ENCODE measurements at places on chromosomes 13 and 19.

GRCh38 chr19:52896431-52897137 is 851 bp downstream of the ZNF320 start:
- peak; percentile 0 for DNase-seq

DNA sequence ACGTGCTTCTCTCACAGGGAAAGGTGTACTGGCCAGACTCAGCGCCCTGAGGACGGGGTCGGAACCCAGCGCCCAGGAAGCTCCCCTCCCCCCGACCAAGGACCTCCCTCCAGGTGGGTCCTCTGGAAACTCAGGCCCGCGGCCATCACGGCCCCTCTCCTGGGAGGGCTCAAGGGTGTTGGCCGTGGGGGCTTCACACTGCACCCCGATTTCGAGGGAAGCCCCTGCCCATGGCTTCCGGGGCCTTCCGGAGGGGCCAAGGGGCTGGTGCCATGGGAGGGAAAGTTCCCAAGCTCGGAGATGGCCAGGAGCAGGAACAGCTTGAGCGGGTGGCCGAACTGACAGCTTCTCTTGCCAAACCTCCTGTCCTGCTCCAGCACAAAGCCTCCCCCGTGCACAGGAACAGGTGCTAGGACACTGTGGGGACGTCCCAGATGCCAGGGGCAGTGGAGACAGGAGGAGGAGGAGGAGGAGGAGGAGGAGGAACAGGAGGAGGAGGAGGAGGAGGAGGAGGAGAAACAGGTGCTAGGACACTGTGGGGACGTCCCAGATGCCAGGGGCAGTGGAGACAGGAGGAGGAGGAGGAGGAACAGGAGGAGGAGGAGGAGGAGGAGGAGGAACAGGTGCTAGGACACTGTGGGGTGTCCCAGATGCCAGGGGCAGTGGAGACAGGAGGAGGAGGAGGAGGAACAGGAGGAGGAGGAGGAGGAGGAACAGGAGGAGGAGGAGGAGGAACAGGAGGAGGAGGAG is 10.0 kb downstream of the SBNO2 start:
- no peak for DNase-seq

GRCh38 chr13:106234636-106235035 is 300.8 kb downstream of the EFNB2 start:
- no peak for DNase-seq

DNA sequence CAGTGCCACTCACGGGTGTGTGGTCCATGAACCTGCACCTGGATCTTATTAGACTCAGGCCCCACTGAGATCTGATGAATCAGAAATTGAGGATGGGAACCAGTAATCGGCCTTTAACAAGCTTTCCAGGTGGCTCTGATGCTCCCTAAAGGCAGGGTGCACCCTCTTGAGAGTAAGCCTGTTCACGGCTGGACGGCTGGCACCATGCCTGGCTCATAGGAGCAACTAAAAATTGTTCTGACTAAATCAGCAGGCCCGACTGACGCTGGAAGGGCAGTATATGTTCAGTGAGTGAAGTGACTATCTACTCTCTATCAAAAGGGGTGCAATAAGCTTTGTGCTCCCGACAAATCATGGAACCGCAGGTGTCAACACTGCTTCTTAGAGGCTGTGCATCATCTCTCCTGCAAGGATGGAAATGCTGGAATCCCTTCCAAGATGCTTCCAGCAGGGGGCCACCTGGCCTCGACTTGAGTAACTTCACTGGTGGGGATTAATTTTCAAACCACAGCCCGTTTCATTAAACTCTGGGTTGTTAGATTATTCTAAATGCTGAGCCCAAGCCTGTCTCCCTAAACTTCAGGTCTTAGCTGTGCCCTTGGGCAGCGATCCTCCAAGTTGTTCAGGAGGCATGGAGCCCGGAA is 28.4 kb downstream of the TMTC4 start:
- no peak for DNase-seq

DNA sequence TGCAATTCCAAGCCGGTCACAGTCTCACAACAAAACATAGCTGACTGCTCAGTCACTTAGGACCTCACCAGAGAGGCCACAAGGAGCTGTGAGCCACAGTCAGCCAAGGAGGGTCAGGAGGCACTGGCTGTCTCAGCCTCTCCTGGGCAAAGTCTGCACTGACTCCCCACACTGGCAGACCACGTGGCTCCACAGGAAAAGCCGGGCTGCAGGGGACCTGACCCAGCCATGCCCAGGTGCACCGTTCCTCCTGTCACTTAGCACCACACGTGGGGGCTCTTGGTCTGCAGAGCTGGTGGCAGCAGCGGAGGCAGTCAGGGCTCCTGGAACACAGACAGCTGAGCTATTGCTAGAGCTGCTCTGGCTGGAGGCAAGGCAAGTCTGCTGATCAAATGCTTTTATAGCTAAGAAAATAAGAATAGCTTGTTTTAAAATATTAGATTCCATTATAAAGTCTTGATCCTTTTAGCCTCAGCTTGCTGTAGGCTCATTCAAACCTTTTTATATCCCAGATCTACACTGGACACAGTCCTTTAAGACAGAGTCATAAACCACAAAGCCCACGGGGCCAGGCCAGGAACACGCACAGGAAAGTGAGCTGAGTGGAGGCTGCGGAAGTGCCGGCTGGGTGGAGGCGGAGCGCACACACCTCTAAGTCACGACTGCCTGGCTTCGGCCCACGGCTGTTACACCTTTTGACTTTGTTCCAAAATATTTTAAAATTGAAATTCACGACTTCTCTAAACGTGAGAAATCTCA is 744.1 kb downstream of the UQCRFS1 start:
- DNase-seq, result no peak

- DNase-seq, result no peak
These were observed 3.2 kb downstream of the SPPL2B start for GRCh38 chr19:2331601-2332246.

DNA sequence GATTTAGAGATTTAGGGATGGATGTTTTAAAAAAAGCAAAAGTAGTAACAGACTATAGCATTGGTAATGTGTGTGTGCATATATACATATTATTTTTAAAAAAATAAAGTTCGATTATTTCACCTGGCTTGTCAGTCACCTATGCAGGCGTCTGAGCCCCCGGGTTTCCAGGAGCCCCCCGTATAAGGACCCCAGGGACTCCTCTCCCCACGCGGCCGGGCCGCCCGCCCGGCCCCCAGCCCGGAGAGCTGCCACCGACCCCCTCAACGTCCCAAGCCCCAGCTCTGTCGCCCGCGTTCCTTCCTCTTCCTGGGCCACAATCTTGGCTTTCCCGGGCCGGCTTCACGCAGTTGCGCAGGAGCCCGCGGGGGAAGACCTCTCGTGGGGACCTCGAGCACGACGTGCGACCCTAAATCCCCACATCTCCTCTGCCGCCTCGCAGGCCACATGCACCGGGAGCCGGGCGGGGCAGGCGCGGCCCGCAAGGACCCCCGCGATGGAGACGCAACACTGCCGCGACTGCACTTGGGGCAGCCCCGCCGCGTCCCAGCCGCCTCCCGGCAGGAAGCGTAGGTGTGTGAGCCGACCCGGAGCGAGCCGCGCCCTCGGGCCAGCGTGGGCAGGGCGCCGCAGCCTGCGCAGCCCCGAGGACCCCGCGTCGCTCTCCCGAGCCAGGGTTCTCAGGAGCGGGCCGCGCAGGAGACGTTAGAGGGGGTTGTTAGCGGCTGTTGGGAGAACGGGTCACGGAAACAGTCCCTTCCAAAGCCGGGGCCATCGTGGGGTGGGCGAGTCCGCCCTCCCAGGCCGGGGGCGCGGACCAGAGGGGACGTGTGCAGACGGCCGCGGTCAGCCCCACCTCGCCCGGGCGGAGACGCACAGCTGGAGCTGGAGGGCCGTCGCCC is 840 bp upstream of the CCNA1 start:
- no peak for DNase-seq
